ENCODE measurements at places on chromosomes 6 and 20. TPM values are rescaled to one million over a fixed set of nuclear protein-coding genes. Genes with fewer than 3 reads are reported as not detected.

The KLHDC3 gene
- total RNA-seq = 137 TPM

The ACSS1 gene
- total RNA-seq = 6.5 TPM

The ENPP5 gene
- total RNA-seq = not detected

The UST gene
- total RNA-seq = under 0.01 TPM

The RPL10A gene
- total RNA-seq = 1,675 TPM

The SLC17A2 gene
- not detected for total RNA-seq

The RFX6 gene
- total RNA-seq = not detected

The NKAIN2 gene
- not detected for total RNA-seq

The LRRC1 gene
- 27.4 TPM for total RNA-seq

The WFDC2 gene
- not detected for total RNA-seq

The TCF15 gene
- 0.65 TPM for total RNA-seq

The SLC25A27 gene
- total RNA-seq = 1.3 TPM

The TNFRSF6B gene
- 41.5 TPM for total RNA-seq

The FAM217A gene
- not detected for total RNA-seq

The PRSS35 gene
- total RNA-seq = not detected

The SAMD5 gene
- 1.3 TPM for total RNA-seq

The GSTA1 gene
- total RNA-seq = not detected

The SRSF12 gene
- not detected for total RNA-seq

The LPA gene
- not detected for total RNA-seq

The CRISP3 gene
- total RNA-seq = not detected

The PRDM13 gene
- not detected for total RNA-seq

The OXT gene
- not detected for total RNA-seq

The SMLR1 gene
- total RNA-seq = not detected

The RALGAPB gene
- 44.7 TPM for total RNA-seq

The TLDC2 gene
- total RNA-seq = not detected

The SLC13A3 gene
- under 0.01 TPM for total RNA-seq

The RBPJL gene
- not detected for total RNA-seq

The GHRH gene
- total RNA-seq = not detected

The BTN1A1 gene
- total RNA-seq = not detected

The C6orf15 gene
- total RNA-seq = 0.33 TPM

The ISM1 gene
- not detected for total RNA-seq

The SEMG1 gene
- total RNA-seq = not detected
